ENCODE measurements at places on chromosomes 7 and 10.

DNA sequence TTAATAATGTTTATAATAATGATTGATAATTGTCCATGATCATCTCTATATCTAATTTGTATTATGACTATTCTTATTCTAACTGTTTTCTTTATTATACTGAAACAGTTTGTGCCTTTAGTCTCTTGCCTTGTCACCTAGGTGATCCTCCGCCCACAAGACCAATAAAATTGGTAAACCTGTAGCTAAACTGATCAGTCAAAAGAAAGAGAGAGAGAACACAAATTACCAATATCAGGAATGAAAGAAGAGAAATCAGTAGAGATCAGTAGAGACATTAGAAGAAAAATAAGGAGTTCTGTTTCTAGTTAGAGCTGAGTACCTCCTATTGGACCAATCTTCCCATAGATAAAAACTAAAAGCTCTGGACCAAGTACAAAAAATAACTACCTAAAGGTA is 6.1 kb upstream of the COA1 start:
- no peak for DNase-seq

- no peak for DNase-seq
Measured at GRCh38 chr7:108073305-108074070, 56.7 kb downstream of the LAMB4 start.

DNA sequence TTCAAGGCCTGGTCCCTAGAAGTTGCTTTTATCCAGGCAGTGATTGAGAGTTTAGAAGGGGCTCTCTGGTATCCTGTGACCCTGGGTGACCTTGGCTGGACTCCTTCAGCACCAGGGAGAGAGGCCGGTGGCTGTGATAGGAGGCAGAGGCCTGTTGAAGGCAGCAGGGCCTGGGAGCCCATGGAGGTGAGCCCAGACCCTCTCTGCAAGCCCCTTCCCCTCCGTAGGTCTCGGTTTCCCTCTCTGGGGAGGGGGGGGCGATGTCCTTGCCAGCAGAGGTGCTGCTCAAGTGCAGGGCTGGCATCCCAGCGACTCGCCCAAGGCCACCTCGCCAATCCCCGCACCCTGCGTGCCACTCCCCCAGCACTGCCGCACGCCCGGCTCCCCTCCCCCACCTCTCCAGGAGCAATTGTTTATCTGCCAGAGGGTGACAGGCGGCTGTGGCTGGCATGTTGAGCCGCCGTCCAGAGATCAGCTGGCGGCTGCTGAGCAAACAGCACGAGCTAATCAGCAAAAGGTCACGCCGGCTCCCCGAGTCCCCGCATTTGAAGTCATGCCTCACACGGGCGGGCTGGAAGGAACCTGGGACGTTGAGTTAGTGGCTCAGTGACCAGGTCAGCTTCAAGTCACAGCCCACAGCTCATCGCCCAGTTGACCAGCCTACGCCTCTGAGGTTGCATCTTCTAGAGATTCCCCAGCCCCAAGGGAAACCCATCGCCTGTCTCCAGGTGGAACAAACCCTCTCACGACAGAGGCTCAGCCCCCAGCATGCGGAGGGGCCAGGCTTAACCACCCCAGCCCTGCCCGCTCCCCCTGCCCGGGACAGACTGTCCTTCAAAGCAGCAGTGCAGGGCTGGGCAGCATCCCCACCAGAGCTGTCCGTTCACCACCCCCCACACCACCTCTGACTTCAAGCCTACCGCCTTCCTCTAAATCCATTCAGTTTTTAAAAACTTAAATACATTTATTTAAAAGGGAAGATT is 43.7 kb downstream of the ELFN1 start:
- no peak for DNase-seq

DNA sequence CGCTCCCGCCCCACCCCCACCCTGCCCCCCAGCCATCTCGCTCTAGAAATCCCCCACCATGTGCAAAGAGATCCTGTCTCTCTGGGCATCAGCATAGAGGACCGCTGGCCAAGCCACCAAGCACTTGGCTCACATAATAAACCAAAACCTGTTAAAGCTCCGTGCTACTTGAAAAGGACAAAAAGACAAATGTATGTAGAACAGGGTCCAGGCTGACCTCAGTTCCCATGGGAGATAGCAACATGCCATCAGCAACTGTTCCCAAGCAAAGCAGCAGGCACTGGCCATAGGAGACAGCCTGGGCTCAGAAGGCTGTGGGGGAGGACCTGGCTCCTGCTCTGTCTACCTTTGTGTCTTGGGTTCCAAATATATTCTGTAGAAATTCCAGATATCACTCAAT is 38.4 kb upstream of the GDF10 start:
- DNase-seq = no peak

GRCh38 chr10:5573968-5574641 is 49.3 kb downstream of the CALML3 start:
- no peak for DNase-seq

DNA sequence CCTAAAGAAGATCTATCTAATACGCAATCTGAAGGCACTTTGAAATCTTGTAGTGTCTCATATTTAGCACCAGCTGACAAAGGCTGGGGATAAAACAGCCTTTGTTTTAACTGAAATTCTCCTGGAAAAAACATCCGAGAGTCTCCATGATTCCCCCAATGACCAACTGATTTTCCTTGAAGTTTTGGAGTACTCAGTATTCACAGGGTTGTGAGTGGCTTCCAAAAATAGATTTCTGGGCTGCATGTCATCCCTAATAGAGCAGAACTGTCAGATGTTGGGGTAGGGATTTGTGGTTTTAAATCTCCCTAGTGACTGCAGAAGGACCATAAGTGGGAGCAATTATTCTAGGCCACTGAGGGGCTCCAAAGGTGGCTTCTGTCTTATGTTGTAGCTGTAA is 206.4 kb downstream of the TAX1BP1 start:
- DNase-seq = no peak

DNA sequence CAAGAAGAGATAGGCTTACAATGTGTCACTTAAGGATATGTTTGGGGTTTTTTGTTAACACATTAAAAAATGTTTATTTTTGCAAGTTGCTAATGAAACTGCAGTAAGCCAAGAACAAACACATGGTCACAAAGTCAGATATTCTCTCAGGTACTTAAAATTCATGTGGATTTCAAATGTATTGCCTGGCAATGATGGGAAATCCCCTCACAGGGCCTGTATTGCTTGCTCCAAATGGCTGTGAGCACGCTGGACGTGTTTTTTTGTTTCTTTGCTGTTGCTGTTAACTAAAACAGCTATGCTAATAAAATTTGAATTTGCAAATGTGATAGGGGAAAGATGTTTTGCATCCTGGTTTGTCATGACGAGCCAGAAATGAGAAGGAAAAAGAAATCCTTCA is 3.8 kb upstream of the CELF2 start:
- no peak for DNase-seq

DNA sequence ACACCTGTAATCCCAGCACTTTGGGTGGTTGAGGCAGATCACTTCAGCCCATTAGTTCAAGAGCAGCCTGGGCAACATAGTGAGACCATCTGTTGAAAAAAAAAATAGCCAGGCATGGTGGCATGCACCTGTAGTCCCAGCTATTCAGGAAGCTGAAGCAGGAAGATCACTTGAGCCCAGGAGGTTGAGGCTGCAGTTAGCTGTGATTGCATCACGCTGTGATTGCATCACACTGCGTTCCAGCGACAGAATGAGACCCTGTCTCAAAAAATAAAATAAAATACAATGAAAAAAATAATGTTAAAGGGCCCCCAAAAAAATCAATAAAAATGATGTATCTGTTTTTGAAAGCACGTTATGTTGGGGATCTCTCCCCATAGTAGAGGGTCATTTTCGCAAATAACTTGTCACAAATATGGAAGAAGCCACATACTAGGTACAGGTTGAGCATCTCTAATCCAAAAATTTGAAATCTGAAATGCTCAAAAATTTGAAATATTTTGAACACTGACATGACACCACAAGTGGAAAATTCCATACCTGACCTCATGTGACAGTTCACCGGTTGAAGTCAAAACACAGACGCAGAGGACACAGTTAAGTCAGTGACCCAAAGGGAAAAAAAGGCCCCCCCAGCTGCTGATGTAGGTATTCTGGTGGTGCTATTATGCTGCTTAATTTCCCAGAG is 9.5 kb downstream of the CISD1 start:
- no peak for DNase-seq

DNA sequence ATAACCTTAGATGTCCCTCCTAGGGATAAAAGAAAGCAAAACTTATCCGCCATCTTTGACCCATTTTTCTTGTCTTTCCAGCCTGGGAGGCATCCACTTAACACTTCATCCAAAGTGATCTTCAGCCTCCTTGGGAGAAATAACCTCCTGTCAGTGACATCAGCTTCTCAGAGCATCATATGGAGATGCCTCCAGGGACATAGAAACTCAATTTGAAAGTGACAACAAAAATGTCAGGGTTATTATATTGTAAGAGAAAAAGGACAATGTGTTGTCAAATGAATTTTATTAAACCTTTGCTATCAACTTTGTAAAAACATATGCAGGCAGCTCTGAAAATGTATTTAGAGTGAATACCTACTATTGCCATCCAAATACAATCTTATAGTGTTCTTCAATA is 371.2 kb upstream of the ADARB2 start:
- DNase-seq = no peak

DNA sequence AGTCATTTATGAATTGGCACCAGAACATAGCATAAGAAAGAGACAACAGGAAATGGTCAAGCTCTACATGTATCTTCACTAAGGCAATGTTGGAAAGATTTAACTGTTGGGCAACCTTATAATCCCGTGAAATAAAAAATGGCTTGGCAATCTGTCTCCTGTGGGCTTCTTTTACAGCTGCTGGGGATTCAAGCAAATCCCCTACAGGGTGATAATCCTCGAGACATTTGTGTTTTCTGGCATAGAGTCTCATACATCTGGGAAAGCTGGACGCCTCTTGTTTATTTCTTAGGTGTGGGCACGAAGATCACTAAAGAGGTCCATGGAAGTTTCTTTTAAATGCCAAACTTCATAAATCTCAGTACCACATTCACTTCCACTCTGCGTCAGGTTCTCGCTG is 82.2 kb upstream of the GPR141 start:
- DNase-seq = no peak

DNA sequence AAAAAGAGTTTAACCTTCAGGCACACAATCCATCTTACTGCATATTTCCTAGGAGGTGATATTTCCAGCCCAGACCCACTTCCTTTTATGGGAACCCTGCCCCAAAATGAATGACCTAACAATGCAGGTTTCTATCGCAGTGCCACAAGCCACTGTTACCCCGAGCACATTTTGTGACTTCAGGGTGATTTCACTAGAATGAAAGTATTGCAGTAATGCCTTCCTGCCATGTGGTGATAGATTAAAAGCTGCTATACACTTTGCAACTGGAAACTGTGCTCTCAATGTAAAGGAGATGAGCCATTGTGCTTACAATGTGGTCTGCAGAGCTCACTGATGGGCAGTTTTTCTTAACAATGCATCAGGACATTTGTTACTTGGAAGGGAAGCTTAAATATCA is 90.5 kb upstream of the RSU1 start:
- DNase-seq = no peak

- no peak for DNase-seq
Measured at GRCh38 chr7:154553711-154554265, 449.1 kb downstream of the PAXIP1 start.

DNA sequence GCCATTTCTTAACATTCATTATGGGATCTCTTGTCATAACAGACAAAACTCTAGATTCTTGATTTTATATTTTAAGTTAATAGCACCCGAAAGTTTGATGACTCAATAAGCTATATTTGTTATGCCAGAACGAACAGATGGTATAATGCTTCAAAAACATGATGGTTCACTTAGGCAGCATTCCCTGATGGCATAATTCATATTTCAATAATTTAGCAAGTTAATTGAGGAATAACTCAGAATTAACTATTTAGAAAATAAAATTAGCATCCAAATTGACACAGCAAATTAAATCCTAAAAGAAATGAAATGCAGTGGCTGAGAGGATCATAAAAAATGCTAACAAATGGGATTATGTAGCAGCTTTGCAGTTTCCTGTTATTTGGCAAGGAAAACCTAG is 260.8 kb upstream of the MBL2 start:
- no peak for DNase-seq

GRCh38 chr10:3668966-3669330 is 116.1 kb downstream of the KLF6 start:
- DNase-seq = no peak

GRCh38 chr7:100021297-100021696 is 5.9 kb downstream of the ZKSCAN1 start:
- DNase-seq = no peak

GRCh38 chr10:23081891-23082290 is 13.5 kb upstream of the MSRB2 start:
- no peak for DNase-seq

DNA sequence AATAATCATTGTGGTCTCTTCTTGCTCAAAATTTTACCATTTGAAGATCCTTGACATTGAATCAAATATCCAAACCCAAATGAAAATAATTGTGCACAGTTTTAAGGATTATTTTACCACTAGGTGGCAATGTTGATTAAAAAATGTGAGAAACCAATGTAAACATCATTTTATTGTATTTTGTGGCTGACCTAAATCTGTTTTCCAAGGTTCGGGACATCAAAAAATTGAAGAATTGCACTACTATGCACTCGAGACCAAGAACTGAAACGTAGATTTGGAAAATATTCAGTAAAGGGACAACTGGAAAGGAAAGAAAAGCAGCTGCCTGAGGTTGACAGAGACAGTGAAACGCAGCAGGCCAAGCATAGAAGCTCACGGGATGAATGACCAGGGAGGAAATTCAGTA is 259.3 kb downstream of the SNX13 start:
- DNase-seq = no peak

- no peak for DNase-seq
Measured at GRCh38 chr7:100676501-100677306, 3.2 kb downstream of the GNB2 start.

- no peak for DNase-seq
Measured at GRCh38 chr7:118039963-118040489, 143.9 kb upstream of the LSM8 start.

DNA sequence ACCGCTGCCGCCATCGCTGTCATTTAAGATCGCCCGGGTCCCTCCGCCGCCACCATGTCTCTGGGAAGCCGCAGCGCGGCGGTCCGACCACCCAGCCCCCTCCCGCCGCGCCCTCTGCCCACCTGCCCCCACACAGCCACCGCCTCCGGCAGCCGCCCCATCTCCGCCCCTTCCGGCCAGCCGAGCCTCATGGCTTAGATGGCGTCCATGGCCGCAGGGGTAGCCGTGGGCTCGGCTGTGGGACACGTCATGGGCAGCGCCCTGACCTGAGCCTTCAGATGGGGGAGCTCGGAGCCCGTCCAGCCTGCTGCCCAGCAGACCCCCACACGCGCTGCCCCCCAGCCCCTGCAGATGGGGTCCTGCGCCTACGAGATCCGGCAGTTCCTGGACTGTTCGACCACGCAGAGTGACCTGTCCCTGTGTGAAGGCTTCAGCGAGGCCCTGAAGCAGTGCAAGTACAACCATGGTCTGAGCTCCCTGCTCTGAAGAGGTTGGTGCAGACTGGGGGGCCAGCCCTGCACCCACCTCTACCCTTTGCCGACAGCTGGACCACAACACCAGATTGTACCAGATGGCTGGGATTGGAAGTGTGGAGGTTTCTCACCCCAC is 38.0 kb upstream of the TARP start:
- DNase-seq = no peak

Measured in activated naive CD4-positive, alpha-beta T cell (primary cell).